Cerebellum (tissue), 4 donors: ENCODE measurements at places on chromosomes 13 and 19. TPM values are rescaled to one million over a fixed set of nuclear protein-coding genes. Genes with fewer than 3 reads are reported as not detected.

GRCh38 chr13:25174304-25174703, 2.2 kb upstream of the AMER2 start:
- DNase-seq: no peak

- peak; percentile 44 for DNase-seq
Observed at GRCh38 chr13:26759907-26760831, at the start of gene GPR12. TSS of gene GPR12 (minus strand) at chr13:26760786. CDS start at chr13:26759827, 959 bp downstream.

Gene LACC1
- total RNA-seq: 2.4 TPM

DNA sequence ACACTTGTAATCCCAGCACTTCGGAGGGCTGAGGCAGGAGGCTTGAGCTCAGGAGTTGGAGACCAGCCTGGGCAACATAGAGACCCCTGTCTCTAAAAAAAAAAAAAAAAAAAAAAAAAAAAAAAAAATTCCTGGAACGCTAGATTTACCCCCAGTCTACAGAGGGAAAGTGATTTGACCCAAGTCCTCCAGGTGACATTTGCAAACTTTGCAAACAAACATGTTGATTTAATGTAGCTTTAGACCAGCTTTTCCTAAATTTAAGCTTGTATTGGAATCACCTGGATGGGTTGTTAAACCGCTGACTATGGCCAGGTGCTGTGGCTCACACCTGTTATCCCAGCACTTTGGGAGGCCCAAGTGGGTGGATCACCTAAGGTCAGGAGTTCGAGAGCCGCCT, 8.4 kb downstream of the CPT1C start:
- no peak for DNase-seq

- DNase-seq: no peak
Observed at GRCh38 chr19:33335446-33335845, 33.1 kb upstream of the CEBPA start.

GRCh38 chr13:49927755-49928154, 8.4 kb downstream of the SPRYD7 start:
- DNase-seq: no peak

Gene SHISA7
- total RNA-seq: 2.6 TPM

GRCh38 chr13:94479616-94480015, at the start of gene DCT:
TSS of gene DCT (minus strand) at chr13:94479682. CDS start at chr13:94479255, 427 bp downstream.
- DNase-seq: no peak

GRCh38 chr13:112902101-112902651, 66.8 kb upstream of the MCF2L start:
- DNase-seq: peak; percentile 66

DNA sequence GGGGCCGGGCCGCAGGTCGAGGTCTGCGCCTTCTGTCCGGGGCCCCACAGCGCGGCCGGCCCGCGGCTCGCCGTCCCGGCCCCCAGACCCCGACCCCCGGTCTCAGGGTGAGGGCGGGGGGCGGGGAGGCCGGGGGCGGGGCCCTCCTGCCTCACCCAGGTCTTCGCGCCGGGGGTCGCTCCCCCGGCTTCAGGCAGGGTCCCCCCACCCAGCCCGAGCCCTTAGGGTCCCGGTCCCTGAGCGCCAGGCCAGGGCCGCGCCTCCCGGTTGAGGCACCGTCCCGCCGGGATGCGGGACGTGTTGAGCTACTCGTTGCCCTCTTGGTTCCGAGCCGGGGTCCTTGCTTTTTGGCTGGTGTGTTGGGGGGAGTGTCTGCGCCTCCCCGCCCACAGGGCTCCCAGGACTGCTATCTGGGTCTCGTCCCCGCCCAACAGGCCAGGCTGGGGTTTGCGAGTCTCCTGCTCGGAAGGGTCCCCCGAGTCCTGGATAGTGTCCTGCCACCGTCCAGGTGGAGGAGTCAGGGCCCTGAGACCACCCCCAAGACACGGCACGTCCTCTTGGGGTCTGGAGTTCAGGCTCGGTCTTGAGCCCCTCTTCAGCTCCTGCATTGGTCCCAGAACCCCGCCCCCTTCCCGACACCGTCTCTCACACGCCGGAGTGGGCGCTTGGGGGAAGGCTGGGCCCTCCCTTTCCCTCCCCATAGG, 452 bp downstream of the PIAS4 start:
- peak; percentile 7 for DNase-seq

Gene ZNF829
- total RNA-seq: 7.5 TPM

Gene PEG3
- total RNA-seq: 149 TPM

DNA sequence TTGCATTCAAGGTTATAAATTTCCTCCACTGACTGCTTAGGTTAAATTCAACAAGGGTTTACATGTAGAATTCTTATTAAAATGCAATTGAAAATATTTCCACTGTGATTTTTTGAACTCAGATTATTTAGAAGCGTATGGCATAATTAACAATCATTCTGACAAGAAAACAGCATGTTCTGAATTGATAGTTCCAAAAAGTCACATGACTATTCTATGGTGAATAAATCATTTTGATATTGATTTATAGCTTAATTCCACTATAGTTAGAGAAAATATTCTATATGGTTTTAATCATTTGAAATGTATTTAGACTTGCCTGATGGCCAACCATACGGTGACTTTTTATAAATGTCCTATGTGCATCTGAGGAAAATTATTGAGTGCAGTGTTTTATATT, 3.0 kb downstream of the ZNF577 start:
- no peak for DNase-seq

- no peak for DNase-seq
Observed at GRCh38 chr13:97535614-97536013, 101.6 kb downstream of the RAP2A start.

DNA sequence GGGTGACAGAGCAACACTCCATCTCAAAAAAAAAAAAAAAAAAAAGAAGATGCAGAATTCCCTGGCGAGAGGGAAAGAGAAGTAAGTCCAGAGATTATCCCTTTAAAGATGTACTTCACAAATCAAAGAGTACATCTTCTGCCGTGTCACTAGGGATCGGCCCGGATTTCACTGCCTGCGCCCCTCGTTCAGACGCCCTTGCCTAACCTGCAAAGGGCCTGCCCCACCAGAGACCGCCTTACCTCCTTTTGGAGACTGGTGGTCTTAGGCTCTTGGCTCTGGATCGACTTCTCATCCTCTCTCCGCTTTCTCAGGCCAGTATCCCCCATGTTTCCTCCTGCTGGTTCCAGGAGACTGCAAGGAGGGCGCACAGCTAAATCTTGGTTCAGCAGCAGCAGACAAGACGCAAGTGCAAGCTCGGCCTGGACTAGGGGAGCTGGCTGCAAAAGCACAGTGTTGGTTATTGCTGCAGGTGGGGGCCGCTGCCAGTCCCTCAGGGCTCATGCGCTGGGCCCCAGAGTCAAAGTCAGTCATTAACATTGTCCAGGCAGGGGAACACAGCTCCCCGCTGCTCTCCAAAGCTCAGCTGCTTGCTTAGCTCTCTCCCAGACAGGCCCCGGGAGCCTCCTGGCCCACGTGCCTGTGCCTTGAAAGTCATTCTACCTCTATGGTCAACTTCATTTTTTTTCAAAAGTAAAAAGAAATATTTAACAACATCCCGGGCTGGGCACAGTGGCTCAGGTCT, 1.2 kb downstream of the SLC7A9 start:
- no peak for DNase-seq

- peak; percentile 41 for DNase-seq
Observed at GRCh38 chr13:111393221-111393790, 72.9 kb downstream of the TEX29 start.

- no peak for DNase-seq
Observed at GRCh38 chr19:4083677-4084546, 17.2 kb upstream of the ZBTB7A start.

DNA sequence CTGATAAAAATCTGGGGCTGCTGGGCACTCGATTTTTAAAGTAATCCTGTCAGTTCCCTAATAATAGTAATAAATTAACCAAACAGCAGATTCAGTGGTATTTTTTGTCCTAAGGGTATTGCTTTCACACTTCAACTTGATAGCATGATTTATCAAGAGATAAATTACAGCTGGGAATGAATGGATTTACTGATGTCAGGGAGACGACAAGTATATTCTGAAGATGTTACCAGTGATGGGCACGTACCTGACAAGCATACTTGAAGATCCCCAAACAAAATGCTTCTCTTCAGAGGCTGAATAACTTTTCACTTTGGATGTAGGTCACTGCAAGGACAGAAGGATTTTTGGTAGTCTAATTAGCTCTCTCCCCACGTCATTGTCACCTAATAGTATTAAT, 82.0 kb downstream of the OLFM4 start:
- no peak for DNase-seq

DNA sequence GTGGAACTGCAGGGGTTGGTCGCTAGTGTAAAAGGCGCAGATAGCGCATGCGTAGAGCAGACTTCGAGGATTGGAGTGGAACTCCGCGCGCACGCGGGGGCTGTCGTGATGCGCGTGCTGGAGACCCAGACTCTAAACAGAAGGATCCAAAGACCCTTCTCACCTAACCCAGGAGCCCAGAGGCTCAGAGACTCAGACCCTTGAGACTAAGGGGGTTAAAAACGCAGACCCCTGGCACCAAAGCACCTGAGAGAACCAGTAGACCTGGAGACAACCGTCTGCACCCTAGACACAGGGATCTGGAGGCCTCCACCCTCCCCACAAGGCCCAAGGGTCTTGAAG, 567 bp upstream of the CTU1 start:
- no peak for DNase-seq

Gene SLC10A2
- total RNA-seq: not detected

- DNase-seq: no peak
Observed at GRCh38 chr13:24670961-24671381, 9.2 kb upstream of the ATP12A start.

DNA sequence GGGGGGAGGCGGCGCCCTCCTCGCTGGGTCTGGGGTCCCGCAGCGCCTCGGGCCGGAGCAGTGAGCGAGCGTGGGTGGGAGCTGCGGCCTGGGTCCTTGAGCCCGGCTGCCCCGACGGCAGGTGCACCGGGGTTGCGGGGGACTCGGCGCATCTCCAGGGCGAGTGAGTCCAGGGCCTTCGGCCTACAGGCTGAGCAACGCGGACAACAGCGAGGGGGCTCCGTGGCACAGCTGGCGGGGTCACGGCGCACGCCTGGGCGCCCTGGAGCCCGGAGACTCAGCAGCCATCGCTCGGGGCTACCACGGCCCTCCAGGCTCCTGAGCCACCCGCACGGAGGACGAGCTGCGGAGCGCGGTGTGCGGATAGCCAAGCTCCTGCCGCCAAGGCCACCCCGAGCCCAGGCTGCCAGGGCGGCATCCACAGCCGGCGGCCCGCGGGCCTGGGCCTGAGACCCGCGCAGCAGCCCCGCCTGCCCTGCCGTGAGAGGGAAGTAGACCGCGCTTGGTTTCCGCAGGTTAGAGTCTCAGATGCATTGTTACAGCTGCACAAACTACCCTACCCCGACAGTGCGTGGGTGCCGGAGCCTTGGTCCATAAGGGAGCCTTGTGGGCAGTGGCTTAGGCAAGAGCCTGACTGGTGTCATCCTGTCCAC, 253.9 kb upstream of the SGCG start:
- DNase-seq: no peak

Gene C19orf67
- not detected for total RNA-seq

DNA sequence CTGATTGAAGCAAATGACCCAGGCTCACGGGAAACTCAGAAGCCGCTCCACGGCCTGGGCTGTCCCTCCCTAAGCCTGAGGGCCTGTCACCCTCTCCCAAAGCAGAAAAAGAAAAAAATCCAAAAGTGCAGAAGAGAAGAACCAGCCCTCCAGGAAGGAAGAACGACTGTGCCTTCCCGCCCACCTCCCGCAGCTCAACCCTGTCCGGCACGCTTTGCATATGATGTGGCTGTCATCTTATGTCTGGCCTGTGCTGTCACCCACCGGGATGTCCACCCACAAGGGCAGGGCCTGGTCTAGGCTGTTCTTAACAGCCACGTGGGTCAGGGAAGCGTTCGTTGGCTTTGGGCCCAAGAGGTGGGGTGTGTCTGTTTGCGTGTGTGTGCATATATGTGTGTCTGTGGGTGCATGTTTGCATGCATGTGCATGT, 13.7 kb downstream of the ZBTB7A start:
- no peak for DNase-seq

DNA sequence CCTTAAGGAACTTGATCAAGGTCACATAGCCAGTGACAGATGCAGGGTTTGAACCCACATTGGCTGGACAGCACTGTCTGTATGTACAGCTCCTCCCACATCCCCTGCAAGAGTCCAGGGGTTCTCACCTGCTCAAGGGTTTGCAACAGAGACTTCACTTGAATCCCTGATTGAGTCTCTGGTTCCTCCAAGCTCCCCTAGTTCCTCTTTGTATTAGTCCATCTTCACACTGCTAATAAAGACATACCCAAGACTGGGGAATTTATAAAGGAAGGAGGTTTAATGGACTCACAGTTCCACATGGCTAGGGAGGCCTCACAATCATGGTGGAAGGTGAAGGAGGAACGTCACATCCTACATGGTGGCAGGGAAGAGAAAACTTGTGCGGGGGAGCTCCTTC, 72.8 kb upstream of the CLDN10 start:
- DNase-seq: no peak

DNA sequence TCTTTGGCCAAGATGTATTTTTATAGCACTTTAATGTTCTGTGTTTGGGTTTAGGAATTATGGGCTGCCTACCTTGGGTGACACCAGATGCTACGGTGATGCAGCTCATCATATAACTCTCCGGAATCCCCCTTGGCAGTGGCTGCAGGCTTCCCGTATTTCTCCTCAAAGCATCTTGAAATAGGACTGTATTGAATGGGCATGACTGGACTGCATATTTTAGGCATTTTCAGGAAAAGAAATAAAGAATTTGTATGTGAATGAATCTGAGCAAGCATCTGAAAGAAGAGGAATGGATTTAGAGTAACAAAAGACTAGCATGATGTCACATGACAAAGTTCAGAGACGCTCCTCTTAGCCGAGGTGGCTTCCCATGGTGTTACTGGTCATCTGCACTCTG, 70.6 kb downstream of the DGKH start:
- no peak for DNase-seq

Gene ZNF610
- 20.0 TPM for total RNA-seq

DNA sequence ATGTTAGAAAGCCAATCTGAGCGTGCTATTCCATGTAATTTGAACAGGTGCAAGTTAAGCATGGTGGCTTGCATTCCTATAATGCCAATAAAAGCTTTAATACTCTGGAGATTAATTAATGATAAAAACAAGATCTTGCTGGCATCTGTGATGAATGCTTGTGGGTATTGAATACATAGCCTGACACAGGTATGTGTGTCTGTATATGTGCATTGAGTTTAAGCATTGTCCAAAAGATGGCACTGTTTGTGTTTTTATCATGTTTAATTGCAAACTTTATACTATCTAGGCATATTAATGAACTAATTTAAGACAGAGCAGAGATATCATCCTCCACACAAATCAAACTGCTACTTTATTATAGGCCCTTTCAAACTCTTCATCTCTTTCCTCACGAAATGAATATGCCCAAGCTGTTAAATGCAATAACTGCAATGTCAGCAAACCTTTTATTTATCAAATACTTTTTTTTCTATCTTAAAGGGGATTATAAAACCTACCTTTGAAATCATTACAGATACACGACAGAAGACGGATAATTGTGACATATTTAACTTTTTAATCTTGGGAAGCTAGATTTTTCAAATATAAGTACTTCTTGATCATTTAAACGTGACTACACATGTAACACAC, 86.5 kb downstream of the TNFSF11 start:
- DNase-seq: no peak
